ENCODE measurements at places on chromosomes 16 and 17.
A peak's percentile ranks its signal among the peaks of the same experiment; 100 is the strongest.

DNA sequence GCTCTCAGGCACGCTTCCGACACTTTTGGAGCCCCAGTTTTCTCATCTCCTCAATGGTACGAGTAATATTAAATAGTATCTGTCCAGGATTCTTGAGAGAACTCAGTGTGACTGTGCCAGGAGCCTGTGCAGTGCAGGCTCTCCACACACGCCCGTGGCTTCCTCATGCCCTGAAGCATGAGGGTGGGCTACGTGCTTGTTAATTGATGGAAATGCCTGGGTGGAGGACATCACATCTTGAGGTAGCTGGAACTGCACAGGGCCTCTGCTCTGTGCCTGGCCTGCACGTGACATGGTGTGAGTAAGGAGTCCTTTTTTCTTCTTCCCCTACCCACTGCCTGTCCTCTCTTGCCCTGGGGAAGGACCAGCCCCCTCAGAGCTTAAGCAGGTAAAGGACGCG, 43.1 kb upstream of the LHX1 start:
- DNase-seq = no peak

GRCh38 chr16:29896841-29897240, 2.5 kb downstream of the SEZ6L2 start:
- DNase-seq = no peak

DNA sequence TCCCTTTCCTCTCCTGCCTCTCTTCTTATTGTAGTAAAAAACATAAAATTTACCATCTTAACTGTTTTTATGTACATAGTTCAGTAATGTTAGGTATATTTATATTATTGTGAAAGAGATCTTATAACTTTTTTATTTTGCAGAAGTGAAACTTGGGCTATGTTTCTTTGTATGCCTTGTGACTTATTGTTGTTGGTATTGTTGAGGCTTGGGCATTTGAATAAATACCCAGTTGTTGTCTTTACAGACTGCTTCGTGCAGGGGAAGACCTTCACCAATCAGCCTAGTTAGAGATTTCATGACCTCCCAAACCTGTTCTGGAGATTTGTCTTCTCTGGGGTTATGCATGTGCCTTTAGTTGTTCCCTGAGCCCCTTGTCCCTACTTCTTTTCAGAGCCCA, 31.9 kb downstream of the REXO5 start:
- DNase-seq = no peak

- DNase-seq = no peak
These were observed 247.4 kb downstream of the SHISA9 start for GRCh38 chr16:13148836-13149235.

DNA sequence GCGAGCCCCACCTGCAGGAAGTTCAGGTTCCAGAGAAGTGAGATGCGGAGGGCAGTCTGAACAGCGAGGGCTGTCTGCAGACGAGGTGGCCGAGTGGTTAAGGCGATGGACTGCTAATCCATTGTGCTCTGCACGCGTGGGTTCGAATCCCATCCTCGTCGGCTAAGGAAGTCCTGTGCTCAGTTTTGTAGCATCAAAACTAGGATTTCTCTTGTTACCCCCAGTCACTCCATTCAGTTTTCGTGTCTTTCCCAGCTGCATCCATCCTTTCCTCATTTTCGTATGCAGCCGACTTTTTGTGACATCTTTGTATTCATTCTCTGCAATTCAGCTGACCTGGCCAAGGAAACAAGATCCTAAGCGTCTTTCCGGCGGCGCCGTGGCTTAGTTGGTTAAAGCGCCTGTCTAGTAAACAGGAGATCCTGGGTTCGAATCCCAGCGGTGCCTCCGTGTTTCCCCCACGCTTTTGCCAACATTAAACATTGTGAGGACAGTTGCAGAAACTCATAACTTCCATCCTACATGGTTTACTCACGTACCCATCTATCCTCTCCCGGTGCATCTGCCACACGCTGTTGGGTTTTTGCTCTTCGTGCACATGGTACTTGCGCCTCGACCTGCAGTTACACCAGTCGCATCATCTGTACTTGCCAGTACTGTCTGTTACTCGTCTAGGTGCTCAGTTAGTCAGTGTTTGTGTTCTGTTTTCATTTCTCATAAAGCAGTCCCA, 3.0 kb downstream of the BORCS6 start:
- DNase-seq = peak; percentile 87

- no peak for DNase-seq
These were observed 10.1 kb downstream of the RBFOX3 start for GRCh38 chr17:79600681-79601131.

DNA sequence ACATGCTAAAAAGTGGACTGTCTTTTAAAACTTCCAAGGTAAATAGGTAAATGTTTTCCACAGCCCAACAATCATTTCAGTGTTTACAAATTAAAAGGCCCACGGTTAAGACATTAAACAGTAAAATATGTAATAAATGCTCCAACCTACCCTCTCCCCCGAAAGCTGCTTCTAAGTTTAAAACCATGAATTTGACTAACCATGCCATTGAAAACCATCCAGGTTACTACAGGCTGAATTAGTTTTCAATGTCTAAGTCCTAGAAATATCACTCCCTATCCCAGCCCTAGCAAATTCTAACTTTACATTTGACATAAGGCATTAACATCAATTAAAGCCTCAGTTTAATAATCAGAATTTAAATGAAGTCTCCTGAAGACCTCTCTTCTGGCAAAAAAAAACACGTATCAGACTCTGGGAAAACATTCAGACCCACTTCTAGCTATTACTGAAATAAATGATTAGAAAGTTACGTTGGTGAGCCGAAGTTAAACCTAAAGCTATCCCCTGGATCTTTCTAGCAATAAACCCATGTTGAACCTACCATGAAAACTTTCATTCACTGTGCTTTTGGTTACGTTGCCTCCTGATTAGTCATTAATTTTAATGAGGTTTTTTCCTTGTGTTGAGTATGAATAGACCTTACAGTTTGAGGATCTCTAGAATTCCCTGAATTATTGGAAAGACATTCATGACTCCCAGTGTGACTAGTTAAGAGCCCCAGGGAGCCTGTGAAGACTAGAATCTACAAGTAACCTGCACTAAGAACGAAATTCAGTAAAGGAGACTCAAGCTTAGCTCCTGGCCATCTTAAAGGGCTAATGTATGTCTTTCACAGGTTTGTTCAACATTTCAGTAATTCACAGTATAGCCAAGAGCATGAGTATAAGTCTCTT, 1.7 kb upstream of the POLG2 start:
- no peak for DNase-seq

DNA sequence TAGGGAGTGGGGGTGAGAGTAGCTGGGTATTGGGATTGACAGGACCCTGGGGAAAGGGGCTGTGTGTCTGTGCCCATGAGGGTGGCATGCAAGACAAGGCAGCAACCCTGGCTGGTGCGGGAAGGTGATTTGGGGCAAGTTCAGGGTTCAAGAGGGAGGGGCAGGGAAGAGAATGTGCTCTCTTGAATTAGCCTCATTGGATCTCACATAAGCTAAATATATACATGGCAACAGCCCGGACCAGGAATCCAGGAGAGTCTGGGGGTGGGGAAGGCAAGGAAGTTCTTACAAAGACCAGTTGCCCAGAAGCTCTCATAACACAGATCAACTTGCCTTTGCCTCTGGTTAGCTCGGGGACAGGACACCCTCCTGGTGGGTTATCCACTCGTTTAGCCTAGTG, 73.3 kb downstream of the IRX3 start:
- no peak for DNase-seq

GRCh38 chr17:50535407-50535806, 2.9 kb downstream of the EPN3 start:
- DNase-seq = no peak

GRCh38 chr16:61432421-61432820, 603.8 kb downstream of the CDH8 start:
- no peak for DNase-seq

- DNase-seq = no peak
These were observed 116.6 kb upstream of the TBX2 start for GRCh38 chr17:61283043-61283442.

GRCh38 chr16:57262841-57263540, 17.9 kb downstream of the ARL2BP start:
- DNase-seq = no peak

DNA sequence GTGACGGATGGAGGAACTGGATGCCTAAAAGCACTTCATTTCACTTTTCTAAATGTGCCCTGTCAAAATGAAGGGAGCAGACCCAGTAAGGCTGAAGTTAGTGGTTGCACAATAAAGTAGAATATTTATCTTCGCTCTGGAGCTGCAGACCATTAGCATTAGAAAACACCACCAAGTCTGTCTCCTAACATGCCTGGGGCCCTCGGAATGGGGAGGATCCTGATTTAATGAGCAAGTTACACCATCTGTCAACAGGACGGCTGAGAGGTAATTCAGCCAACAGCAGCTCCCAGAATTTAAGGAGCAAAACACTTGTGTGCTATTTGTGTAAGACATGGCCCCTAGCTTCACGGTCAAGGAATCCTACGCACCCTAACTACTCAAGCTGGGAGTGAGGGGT, 22.3 kb downstream of the CA10 start:
- no peak for DNase-seq

DNA sequence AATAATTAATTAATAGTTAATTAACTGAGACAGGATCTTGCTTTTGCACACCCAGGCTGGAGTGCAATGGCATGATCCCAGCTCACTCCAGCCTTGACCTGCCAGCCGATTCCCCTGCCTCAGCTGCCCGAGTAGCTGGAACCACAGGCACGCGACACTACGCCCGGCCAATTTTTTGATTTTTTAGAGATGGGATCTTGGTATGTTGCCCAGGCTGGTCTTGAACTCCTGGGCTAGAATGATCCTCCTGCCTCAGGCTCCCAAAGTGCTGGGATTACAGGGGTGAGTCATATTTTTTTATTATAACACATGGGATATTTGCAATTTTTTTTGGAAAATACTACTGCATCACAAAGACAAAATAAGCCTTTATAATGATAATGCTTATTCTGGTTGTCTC, 30.4 kb upstream of the BCAR1 start:
- DNase-seq = no peak

- no peak for DNase-seq
These were observed 71.3 kb upstream of the TBX2 start for GRCh38 chr17:61328351-61328750.
